ENCODE measurements at places on chromosomes 6 and 20.

DNA sequence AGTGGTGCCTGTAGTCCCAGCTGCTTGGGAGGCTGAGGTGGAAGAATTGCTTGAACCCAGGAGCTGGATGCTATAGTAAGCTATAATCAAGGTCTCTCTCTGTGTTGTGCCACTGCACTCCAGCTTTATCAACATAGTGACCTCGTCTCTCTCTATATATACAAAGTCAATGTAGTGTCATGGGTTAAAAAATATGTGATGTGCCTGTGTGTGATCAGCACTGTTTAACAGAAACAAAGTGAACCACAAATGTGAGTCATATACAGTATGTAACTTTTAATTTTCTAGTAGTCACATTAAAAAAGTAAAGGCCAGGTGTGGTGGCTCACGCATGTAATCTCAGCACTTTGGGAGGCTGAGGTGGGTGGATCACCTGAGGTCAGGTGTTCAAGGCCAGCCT lies 85.3 kb upstream of the RNF24 start:
- DNase-seq = no peak

DNA sequence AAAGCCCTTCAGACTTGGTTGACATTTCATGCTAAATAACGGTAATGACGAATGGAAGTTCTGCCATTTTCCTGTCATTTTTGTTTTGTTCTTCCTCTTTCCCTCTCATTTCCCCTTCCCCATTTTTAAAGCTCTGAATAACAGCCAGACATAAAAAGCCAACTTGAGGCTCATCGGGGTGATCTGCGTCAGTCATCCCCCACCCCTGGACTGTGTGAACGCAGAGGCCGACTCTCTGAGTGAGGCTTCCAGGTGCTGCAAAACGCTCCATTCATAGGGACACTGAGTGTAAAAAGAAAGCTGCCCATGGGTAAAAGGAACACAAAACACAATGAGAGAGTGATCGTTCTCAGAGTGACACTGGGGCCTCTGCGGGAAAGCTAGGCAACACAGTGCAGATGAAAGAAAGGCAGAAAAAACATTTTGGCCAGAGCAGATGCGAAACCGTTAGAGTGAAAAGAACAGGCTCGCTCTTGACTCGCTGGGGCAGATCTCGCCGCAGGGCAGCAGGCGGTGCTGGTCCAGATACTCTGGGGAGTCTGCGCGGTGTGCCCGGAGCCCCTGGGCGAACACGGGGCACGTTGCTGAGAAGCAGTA lies 684.8 kb downstream of the QKI start:
- DNase-seq = no peak

GRCh38 chr20:32348207-32348606 lies 9.9 kb upstream of the ASXL1 start:
- no peak for DNase-seq

DNA sequence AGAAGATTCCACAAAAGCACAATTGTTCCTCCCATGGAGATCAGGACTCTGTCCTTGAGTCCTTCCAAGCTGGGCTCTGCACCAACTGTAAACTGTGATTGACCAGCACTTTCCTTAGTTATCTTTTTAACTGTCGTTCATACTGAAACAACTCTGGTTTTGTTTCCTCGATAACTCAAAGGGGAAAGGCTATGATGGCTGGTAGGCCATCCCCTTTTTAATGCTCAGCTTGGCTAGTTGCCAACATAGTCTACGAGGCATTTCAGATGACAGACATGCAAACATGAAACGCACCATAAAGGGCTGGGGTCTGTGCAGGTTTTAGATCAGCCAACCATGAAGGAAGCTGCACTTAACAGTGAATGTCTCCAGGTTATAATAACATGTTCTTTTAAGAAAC lies 497.1 kb upstream of the ARID1B start:
- DNase-seq = no peak

GRCh38 chr6:111175109-111175508 lies 87.8 kb downstream of the SLC16A10 start:
- DNase-seq = no peak

DNA sequence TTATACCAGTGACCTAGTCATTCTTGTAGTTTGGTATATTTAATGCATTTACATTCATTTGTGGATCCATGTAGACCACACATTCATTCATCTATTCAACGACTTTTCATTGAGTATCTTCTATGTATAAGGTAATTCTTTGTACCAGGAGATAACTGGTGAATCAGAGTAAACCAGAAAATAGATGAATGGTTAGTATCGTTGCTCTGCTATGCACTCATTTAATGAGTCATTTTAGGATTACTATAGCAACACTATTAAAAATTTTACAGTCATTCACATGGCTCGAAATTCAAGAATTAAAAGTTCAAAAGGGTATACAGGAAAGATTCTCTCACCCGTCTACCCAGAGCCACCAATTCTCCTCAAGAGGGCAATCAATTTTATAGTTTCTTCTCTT lies 26.8 kb downstream of the DOK5 start:
- DNase-seq = no peak

GRCh38 chr6:7758456-7758855 lies 32.6 kb downstream of the BMP6 start:
- no peak for DNase-seq

- no peak for DNase-seq
These were observed 42.4 kb upstream of the EYA4 start for GRCh38 chr6:133198725-133199124.

- DNase-seq = no peak
These were observed 27.5 kb upstream of the JARID2 start for GRCh38 chr6:15218401-15218800.

DNA sequence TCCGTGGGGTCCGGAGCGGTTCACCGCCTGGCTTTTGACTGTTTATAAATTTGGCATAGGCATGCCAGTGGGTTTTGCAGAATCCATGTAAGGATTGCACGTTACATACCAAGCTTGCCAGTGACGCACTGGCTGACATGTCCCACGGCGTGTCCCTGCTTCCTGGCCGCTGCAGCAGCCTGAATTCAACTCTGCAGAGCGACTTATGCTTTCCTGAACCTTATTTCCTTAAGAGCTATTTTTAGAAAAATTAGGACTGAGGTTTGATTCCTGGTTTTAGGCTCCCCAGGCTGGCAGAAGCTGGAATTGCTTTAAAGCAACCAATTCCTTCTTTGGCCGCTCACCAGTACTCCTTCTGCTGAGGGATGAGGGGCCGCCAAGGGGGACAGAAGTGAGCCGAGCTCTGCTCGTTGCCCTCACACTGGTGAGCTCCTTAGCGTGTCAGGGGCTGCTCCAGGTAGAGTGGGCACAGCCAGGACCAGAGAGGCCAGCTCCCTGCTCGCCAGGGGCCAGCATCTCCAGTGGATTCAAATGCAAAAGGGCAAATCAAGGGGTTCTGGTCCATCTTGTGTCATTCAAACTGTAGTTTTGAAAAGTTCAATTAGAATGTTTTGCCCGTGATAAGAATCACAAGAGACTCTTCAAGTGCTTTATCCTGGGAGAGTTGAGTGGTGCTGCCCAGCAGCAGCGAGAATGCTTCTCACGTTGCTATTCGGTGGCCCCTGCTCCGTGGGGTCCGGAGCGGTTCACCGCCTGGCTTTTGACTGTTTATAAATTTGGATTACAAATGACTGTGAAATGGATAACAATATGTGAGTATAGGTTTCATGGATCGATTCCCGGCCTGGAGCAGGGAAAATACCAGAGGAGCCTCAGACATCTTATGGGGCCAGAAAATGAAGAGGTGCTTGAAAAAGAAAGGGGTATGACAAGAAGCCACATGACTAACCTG lies 17.5 kb upstream of the IRF4 start:
- no peak for DNase-seq

- no peak for DNase-seq
These were observed 258.7 kb upstream of the ID4 start for GRCh38 chr6:19578481-19578880.

DNA sequence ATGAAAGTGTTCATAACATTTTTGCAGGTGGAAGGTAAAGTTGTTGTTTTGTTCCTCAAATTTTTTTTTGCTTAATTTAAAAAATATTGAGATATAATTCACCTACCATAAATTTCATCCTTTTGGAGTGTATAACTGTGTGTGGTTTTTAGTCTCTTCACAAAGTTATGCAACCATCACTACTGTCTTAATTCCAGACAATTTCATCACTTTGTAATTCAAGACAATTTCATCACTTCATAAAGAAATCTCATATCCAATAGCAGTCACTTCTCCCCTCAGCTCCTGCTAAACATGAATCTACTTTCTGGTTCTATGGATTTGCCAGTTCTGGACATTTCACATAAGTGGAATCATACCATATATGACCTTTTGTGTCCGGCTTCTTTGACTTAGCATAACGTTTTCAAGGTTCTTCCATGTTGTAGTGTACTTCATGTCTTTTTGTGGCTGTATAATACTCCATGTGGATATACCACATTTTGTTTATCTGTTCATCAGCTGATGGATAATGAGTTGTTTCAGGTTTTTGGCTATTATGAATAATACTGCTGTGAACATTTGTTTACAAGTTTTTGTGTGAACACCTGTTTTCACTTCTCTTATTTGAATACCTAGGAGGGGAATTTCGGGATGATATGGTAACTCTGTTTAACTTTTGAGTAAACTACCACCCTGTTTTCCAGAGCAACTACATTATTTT lies 18.8 kb downstream of the ZFAND3 start:
- no peak for DNase-seq

DNA sequence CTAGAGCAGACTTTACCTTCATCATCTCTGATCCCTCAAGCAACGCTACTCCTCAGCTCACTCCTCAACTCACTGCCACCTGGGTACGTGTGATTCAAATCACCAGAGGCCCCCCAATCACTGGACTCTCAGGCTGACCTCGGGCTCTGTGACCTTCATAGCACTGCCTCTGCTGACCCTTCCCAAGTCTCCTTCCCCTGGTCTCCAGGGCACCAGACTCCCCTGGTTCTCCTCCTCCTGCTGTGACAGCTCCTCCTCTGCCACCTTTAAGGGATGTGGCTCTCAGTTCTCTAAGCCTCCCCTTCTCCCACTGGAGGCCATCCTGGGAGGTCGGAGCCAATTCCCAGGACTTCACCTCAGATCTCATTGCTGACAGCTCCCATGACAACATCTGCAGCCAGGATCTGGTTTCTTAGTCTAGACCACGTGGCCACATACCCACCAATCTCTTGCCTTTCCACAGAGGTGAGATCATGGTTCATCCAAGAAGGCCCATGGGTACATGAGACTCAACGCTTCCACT lies 90.4 kb downstream of the NFATC2 start:
- DNase-seq = no peak

DNA sequence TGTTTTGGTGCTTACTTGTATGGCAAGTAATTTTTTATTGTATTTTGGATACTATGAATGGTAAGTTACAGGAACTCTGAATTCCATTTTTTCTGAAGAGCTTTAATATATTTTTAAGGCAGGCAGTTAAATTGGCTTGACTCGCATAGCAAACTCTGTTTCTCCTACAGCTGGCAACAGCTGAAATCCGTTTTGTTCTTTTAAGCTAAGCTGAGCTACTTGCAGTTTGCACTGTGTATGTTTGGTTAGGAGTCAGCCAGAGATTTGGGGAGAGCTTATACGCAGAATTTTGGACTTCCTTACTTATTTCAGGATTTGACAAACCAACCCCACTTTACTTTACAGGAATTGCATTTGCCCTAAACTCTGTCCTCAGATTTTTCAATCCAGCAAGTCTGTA lies 179.1 kb downstream of the COL19A1 start:
- no peak for DNase-seq

DNA sequence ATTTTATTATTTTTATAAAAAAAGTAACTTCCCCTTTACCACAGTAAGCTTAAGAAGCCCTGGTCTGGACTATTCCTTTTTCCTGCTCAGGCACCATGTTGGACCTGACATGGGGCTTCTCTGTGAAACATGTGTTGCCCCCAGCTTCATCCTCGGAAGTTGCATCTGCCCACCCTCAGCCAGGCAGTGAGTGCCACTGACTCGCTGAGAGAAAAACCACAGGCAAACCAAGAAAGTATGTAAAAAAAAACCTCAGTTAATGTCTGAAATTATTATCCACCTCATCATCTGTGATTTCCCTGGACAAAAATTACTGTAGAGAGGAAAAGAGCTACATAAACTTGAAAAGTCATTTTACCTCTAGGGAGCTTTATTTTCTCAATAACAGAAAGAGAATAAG lies 109.9 kb upstream of the MCHR2 start:
- no peak for DNase-seq

- no peak for DNase-seq
These were observed 159.8 kb upstream of the GGTLC1 start for GRCh38 chr20:24148372-24148771.

- no peak for DNase-seq
These were observed 107.8 kb downstream of the NFATC2 start for GRCh38 chr20:51434580-51435247.

GRCh38 chr6:12245763-12246718 lies 44.1 kb upstream of the EDN1 start:
- no peak for DNase-seq

GRCh38 chr6:25499615-25500235 lies 152.3 kb upstream of the SCGN start:
- DNase-seq = no peak

DNA sequence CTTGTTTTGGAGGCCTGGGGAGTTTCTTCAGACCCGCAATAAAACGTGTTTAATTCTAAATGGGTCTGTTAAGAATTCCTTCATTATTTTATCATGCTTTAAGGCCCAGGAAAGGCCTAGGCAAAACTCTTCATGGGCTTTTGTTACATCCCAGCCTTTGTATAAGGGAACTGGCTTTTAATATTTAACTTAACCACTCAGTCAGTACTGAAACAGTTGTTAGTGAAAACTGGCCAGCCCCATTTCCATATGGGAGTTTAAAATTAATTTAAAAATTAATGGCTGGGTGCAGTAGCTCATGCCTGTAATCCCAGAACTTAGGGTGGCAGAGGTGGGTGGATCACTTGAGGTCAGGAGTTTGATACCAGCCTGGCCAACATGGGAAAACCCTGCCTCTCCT lies 213.2 kb upstream of the FKBP1C start:
- DNase-seq = no peak

DNA sequence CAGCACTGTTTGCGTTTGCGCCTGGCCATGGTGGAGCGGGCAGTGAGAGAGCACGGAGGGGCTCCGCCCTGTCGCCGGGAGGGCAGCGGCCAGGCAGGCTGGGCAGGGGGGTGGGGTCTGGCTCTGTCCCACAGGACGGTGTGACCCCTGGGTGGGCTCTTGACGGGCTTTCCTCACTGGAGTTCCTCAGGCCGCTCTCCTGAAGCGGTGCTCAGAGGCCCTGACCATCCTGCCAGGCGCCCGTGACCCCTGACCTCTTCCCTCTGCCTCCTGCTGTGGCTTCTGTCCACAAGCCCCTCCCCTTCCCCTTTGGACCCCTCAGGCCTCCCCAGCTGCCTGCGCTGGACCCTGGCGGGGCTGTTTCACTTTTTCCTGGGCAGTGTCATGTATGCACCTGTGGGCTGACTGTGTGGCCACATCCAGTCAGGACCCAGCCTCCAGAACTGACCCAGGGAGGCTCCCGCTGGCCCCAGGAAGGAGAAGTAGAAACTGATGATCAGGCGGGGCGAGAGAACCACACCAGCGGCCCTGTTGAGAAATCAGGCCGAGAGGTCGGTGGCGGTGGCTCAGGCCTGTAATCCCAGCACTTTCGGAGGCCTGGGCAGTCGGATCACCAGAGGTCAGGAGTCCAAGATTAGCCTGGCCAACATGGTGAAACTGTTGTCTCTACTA lies 1.2 kb downstream of the OGFR start:
- DNase-seq = no peak

GRCh38 chr20:35318502-35319157 lies 26.4 kb upstream of the FAM83C start:
- no peak for DNase-seq

- no peak for DNase-seq
These were observed 94.6 kb downstream of the BANF2 start for GRCh38 chr20:17794400-17794799.

GRCh38 chr6:151443454-151443853 lies 8.5 kb downstream of the RMND1 start:
- no peak for DNase-seq

GRCh38 chr6:54108271-54108670 lies 3.0 kb upstream of the MLIP start:
- DNase-seq = no peak
